Daoy (cell line): ENCODE measurements at places on chromosomes 11 and 22.

- DNase-seq = no peak
These were observed 19.1 kb upstream of the XBP1 start for GRCh38 chr22:28819253-28820096.

GRCh38 chr11:36077886-36078685, 134.2 kb downstream of the LDLRAD3 start:
- no peak for DNase-seq

GRCh38 chr11:124602193-124602592, 9.0 kb upstream of the PANX3 start:
- DNase-seq = peak; percentile 85

DNA sequence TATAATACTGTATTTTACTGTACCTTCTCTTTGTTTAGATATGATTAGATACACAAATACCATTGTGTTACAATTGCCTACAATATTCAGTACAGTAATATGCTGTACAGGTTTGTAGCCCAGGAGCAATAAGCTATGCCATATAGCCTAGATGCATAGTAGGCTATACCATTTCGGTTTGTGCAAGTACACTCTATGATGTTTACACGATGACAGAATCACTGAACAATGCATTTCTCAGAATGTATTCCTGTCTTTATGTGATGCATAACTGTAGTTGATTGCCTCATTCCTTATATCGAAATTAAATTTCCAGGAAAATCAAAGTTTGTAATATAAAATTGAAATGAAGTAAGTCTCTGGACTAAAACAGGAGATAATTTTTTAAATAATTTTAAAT, 49.3 kb upstream of the OR5P2 start:
- no peak for DNase-seq

- DNase-seq = no peak
These were observed 688.9 kb downstream of the KCNA4 start for GRCh38 chr11:29327891-29328290.
